ENCODE measurements at places on chromosomes 6 and 20.

DNA sequence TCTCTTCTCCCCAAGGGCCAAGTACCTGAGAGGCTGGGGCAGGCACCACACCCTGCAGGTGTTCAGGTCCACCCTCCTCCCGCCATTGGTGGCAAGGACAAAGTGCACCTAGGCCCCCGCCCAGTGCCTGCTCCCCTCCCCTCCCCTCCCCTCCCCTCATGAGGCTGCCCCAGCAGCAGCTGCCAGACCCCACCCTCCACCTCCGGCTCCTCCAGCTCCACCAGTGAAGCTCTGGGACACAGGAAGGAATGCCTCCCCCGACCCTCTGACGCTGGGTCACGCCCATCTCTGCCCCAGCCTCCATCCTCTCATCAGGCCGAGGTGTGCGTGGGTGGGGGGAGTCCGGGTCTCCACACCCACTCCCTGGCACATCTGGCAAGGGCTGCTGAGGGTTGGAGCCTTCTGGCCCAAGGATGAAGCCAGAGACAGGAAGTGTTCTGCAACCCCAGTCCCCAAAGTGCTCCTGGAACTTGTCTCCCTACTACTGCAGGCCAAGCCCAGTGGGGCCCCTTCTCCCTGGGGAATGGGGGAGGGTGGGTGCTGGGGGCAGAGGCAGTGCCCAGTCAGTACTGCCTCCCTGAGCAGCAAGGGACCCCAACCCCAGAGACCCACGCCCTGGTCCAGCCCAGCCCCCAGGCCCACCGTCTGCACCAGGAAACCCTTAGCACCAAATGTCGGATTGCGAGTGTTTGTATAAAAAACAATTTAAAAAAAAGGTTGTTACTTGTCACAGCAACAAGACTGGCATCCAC is 1.6 kb upstream of the UCKL1 start:
- peak; percentile 57 for DNase-seq

DNA sequence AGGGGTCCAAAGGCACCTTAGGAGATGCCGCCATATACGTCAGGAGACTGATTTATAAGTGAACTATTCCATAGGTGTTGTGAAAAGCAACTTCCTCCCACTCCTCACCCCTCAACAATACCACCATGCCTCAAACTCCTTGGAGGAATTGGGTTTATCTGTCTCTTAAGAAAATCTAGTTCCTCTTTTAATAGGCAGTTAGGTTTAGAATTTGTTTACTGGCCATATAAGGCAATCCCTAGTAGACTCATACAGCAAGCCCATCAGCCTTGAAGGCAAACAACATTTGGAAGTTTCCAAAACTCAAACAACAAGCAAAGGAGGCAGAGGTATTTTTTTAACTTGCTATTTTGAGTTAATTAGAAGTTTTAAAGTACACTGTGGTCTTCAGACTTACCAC is 66.1 kb downstream of the PRND start:
- DNase-seq = no peak

DNA sequence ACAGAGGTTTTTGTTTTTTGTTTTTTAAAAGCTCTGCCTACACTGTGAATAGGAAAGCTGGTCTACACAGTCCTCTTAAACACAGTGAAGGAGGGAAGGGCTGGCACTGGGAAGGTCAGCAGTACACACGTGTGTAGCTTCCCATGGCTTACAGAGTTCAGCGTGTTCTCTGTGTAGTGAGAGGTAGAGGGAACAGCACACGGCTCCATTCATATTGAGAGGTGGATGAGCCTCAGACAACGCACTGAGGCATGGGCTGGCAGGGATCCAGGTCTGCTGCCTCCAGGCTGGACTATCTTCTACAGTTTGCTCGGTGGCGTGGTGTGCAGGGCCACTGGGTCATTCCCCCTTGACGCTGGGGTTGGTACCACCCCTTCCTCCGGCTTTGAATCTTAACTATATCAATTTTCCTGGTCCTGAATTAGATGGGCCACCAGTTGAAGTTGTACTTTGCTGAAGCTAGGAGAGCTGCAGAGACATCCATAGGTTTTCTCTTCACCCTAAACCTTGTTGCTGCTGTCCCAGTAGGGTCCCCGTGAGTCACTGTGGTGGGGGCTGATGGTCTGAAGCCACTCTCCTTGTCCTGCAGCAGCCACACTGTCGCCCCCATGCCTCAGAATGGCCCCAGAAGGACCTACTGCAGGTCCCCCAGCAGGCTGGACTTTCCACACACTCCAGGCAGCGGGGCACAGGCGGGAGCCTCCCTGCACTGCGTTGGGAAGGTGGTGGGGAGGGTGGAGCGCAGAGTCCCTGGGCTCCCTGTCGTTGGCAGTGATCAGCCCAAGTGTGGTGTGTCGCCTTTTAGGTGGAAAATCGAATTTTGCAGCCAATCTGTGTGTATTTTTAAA is 2.0 kb downstream of the ARFGAP1 start:
- no peak for DNase-seq

DNA sequence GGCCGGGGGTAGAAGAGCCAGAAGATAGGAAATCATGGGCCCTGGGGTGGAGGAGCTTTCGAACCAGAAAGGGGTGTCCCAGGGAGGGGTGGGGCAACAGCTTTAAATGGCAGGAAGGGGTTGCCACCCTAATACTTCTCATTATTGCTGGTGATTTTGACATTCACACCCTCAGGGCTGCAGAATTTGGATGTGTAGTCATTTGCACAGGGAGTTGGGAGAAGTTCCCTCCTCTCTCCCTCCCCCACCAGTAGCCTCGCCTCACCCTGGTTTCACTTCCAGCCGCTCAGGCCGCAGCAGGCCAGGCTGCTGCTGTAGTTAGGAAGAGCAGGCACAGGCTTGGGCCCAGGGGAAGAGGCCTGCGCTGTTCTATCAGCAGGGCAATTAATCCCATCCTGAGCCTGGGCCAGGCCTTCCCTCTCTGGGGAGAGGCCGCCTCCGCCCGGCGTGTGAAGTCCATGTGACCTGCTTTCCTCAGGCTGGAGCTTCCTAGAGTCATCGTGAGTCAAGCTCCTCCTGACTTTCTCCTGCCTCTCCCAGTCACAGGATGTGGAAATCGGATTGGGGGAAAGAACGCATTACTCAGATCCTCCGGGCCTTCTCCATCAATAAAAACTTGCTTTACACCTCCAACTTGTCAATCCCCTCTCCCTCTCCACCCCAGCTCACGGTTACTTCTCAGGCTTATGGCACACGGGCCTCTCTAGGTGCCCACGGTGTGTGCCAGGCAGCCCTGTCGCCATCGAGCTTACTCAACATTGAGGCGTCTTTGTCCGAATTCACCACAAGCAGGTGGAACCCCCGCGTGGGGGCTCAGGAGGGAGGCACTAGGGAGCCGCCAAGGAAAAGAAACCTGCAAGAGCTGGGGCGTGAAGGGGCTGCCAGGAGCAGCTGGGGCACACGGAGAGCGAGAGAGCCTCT is 7.8 kb downstream of the ADTRP start:
- DNase-seq = no peak

DNA sequence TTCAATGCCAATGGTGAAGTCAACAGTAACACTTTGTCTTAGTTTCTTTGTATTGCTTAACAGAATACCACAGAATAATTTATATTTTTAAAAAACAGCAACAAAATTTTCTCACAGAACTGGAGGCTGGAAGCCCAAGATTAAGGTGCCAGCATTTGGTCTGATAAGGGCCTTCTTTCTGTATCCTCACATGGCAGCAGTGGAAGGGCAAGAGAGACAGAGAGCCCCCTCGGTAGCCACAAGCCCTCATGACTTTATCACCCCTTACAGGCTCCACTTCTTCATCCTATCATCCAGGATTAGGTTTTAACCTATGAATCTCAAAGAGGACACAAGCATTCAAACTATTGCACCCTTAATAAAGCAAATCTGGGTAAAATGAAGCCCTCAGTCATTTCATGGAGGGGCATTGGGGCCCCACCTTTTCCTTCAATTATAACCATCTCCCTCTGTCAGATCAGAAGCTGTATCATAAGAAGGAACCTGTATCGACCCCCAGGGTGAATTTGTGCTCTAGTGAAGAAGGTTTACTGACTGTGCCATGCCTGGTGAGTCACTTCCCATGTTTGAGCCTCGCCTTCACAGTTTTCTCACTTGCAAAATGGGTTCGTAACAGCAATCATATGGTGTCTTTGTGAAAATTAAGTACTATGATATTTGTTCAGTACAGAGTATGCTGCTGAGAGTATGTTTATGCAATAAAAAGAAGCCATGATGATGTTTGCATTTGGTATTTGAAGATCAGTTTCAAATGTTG is 178.2 kb downstream of the LRFN2 start:
- DNase-seq = no peak

GRCh38 chr6:161838306-161839035 is 564.6 kb upstream of the AGPAT4 start:
- no peak for DNase-seq

DNA sequence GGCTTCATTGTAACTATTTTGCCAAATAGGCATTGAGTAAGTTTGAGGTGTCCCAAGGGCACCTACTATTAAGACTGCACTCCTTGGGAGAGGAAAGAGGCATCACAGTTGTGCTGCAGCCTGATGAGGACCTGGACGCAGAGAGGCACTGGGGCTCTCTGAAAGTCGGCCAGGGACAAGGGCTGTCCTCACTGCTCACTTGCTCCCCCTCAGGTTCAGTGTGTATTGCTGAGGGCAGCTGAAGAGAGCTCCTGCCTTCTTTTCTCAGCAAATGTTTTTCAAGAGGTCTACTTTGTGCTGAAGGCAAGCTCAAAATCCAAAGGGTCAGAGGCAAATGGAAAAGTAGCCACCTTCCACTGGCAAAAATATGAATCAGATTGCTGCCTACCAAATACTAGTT is 331.8 kb downstream of the RIMS1 start:
- no peak for DNase-seq

DNA sequence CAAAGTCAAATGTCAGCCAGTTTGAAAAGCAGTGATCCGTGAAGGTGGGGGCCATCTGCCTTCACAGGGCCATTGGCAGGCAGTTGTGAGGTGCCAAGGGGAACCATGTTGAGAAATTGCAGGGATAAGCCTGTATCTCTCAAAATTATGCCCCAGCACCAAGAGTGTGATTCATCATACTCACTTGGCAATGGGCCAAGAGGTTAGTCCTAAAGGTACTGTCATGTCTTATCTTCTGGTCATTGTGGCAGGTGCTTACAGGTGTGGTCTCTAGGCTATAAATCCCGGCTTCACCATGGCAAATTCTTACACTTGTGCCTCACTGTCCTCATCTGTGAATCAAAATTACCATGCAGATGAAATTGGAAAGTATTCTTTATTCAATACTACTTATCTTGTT is 150.7 kb upstream of the LAMP5 start:
- DNase-seq = no peak

DNA sequence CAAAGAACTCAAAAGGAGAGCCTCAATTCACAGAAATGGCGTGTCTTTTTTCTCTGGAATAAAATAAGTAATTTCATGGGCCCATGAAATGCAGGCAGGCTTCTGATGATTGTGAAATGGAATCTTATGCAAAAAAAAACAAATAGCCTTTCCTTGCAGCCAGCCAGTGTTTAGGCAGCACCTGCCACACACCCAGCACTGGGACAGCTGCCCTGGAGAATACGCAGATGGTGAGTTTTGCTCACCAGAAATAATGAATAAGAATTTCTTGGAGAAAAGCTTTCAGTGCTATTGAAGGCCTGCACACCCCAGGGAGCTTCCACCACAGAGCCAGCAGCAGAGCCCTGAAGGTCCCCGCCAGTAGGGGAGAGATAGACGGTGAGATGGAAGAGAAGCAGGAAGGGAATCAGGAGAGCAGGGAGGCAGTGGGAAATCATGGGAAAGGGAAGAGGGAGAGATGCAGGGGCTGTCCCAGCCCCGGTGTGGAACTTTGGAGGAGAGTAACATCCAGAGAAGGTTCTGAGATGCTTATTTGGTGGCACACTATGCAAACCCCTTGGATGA is 54.9 kb downstream of the PXDC1 start:
- no peak for DNase-seq

- no peak for DNase-seq
Measured at GRCh38 chr20:25306991-25307903, 59.4 kb downstream of the PYGB start.

DNA sequence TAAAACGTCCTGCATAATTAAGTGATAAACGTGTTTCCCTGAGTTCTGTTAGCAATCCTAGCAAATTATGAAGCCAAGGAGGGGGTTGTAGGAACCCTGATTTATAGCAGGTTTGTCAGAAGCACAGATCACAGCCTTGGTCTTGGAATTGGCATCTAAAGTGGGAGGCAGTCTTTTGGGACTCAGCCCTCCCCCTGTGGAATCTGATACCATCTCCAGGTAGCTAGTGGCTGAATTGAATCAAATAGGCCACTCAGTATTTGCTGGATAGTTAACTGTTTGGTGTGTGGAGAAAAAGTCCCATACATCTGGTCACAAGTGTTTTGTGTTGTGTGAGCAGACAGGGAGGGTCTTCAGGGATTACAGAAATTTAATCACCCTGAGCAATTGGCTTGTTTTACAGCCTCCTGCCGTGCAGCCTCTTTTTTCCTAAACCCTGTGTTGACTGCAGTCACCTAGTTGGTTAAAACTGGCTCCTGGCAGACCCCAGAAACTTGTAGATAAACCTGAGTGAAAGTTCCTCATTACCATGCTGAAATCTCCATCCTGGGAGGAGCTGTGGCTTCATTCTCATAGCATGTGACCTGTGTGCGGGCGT is 19.0 kb upstream of the KIFC1 start:
- DNase-seq = no peak

DNA sequence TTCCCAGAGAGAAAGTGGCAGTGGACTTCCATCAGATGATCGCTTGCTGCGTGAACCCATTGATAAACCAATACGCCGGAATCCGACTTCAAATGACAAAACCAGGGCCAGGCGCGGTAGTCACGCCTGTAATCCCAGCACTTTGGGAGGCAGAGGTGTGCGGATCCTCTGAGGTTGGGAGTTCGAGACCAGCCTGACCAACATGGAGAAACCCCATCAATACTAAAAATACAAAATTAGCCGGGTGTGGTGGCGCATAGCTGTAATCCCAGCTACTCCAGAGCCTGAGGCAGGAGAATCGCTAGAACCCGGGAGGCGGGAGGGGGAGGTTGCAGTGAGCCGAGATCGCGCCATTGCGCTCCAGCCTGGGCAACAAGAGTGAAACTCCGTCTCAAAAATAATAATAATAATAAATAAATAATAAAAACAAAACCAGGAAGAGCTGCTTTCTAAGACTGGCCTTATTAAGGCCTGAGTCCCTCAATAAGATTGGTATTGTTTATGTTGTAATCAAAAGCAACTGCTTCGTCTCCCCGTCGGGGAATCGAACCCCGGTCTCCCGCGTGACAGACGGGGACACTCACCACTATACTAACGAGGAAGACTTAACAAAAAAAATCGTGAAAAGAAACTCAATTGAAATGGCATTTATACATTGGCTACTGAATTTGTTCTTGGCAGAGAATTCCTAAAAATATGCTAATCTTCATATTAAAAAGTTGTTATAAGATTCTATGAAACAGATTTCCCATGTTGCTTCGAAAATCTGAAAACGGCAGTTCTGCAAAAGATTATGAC is 110.2 kb upstream of the ZNF184 start:
- DNase-seq = no peak

DNA sequence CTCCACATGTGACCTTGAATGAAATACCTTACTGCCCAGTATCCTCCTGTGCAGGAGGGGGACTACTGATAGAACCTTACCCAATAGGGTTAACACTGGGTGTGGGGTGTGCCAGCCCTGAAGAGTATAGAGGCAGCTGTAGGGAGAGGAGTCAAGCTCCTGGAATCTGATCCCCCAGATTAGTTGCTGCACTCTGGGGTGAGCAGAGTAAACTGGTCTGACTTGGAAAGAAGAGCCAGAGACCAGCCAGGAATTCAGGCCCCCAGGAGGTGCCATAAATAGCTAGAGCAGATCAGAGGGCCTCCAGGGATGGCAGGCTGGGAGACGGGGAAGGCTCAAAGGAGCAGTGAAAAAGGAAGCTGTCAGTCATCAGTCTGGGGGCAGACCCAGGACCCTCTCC is 3.5 kb upstream of the APOBEC2 start:
- DNase-seq = no peak

All from DMS79 (cell line).